Lung microvascular endothelial cell (primary cell): ENCODE measurements at places on chromosomes 1 and 21. TPM values are rescaled to one million over a fixed set of nuclear protein-coding genes. Genes with fewer than 3 reads are reported as not detected.

CYP4A22 gene
- total RNA-seq = not detected in 2 replicates

- DNase-seq = no peak
Observed at GRCh38 chr1:35622510-35623178, 18.7 kb downstream of the PSMB2 start.

- DNase-seq = no peak
Observed at GRCh38 chr1:109984190-109984455, 442 bp upstream of the AHCYL1 start.

DNA sequence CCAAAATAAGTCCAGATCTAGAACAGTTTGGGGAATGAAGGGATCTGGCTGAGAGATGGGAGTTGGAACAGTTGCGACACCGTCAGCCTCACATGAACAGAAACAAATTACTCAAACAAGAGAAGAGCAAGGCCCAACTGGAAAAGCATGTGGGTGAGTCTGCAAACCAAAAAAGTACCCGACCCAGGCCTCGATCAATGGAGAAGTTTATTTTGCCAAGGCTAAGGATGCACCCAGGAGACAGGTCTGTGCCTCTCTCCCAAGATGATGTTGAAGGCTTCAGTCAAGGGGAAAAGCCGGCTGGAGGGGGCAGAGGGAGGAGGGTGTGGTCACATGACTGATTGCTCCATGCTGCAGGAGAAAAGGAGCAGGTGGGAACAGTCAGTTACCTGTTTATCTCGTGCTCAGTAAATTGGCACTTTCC, 42.3 kb downstream of the KRTAP10-1 start:
- DNase-seq = no peak

DNA sequence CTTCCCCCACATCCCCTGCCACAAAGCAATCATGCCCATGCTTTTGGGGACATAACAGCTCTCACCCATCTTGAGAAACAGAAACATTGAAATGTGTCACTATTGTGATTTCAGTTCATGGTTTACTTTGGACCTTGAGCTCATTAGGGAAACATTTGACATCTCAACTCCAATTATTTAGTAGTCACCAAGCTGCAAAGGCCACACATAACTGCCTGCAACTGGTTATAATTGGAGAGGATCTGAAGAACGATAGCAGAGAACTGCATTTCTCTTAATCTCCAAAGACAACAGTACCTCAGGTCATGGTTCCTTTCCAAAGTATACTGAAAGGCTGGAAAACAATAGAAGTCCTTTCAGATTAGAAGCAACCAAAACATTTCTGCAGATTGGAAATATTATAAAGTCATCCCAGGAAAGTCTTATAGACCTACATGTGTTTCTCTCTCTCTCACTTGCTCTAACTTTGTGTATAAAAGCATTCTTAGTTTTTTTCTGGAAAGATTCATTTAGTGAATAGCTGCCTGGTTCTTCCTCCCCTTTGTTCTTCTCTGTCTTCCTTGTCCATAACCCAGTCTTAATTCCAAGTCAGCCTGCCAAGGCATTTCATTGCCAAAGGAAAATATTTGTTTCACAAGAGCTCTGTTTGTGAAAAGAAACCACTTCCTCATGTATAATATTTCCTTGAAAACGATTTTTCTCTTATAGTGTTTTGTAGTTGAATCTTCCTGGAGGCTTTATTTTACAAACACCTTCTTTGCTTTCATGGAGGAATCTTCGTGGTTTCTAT, 426.8 kb downstream of the ADGRL2 start:
- DNase-seq = no peak

DNA sequence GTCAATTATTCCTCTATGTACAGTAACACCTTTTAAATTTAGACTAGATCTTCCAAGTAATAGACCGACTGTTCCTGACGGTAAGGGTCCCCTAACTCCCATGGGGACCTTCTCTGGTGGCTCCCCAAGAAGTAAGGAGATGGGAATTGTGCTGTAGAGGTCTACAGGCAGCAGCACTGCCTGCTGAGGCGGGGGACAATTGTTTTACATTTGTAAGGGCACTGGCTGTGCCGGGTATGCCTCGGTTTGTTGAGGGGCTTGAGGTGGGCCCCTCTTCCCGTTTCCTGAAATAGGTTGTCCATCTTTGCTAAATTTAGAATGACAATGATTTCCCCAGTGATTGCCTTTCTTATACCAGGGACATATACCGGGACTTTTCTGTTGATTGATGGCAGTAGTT, 13.1 kb upstream of the L1TD1 start:
- no peak for DNase-seq

DNA sequence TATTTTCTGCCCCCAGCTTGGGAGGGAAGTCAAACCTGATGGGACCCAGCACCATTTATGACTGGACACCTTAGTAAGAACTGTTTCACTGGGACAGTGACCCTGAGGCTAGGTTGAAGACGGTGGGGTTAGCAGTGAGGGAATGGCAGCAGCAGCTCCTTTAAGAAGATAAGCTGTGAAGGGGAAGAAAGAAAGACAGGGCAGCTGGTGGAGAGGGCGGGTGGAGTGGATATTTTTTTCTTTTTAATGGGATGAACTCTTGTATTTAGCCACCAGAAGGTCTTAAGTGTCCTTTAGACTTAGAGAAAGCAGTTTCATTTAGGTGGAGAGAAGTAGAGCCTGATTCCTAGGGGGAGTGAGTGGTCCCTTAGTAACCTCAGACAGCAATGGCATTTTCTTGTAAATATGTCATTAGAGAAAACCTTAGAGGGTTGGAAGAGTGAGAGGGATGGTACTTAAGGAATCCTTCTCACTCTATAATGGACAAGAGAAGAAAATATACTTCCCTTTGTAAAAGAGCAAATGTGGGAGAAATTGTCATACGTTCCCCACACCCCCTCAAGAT, 187.5 kb downstream of the HHAT start:
- DNase-seq = no peak

DNA sequence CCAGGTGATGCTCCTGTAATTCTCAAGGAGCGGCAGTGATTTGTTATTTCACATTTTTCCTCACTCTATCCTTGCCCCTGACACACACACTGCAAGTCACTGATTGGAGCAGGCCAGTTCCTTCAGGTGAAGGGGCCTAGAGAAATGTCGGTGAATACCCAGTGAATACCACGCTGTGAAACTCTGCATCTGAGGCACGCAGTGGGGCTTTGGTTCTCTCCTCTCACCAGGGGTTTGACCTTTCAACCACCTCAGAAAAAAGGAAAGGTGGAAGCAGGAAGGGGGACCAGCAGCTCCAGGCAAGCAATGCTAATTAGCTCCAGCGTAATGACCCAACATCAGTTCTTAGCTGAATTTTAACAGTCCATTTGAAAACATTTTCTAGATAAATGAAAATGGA, 532 bp upstream of the FAM177B start:
- no peak for DNase-seq

OR6K3 gene
- not detected in 2 replicates for total RNA-seq

DNA sequence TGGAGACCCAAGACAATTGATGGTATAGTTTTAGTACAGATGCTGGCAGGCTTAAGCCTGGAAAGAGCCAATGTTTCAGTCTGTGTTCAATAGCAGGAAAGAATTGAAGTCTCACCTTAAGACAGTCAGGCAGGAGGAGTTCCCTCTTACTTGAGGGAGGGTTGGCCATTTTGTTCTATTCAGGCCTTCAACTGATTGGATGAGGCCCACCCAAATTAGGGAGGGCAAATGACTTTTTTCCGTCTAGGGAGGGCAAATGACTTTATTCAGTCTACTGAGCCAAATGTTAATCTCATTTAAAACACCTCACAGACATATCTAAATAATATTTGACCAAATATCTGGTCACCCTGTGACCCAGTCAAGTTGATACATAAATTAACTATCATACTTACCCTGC, 31.4 kb upstream of the ELAVL4 start:
- no peak for DNase-seq

- no peak for DNase-seq
Observed at GRCh38 chr1:10624256-10625050, 149.7 kb downstream of the PEX14 start.

DNA sequence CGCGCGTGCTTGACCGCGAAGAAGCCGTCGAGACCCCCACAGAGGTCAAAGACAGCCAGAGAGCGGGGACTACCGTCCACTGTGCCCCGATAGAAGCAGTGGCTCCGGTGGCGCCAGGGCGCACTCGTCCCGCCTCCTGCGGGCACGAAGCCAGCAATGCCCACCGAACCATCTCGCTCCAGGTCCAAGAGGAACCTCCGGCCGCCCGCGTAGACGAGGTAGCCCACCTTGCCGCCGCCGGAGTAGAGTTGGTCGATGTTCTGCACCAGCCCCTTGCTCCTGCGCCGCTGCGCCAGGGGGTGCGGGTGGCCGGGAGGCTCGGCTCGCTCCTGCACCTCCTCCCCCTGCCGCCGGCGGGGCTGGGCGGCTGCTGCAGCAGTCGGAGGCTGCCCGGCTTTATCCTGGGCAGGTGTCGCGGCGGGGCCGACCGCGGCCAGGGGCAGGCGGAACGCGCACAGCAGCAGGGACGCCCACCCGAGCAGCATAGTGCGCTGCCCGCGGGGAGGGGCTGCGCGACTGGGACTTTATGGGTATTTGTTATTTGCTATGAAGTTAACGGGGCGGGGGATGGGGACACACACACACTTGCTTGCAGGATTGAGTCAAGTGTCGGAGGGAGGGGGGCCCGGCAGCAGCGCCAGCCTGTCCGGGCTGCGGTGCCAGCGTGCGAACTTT, 844 bp downstream of the ADAMTS5 start:
- no peak for DNase-seq

DNA sequence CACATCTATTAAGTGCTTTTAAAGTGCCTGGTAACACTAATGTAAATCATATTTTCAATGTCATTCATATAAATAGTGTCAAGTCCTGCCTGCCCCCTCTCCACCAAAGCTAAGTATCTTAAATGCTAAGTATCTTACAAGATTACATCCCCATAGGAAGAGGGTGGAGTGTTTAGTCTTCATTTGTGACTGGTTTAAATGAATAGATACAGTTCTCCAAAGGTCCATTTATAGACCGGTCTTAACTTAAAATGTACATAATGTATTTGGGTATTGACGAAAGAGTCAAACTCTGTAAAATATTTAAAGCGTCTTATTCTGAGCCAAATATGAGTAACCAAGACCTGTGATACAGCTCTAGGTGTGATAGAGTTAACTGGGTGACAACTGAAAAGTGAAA, 60.2 kb downstream of the POU2F1 start:
- DNase-seq = no peak

DNA sequence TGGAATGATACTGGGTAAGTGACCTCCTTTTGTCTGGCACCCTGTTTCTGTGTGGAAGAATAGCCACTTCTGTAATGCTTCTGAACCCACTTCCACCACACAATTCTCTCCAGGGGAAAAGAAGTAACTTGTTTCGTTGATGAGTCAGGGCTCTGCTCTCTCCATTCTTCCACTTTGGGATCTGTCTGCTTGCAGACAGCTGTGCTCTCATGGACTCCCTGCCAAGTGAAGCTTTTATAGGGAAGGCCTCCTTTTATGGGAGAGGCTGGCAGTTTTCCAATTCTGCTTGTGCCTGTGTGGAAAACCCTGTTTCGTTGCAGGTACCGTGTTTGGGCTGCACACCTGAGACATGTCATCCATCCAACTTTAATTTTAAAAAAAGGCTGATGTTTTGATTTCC, 130.7 kb downstream of the GIPC2 start:
- peak; percentile 25 for DNase-seq

ICOSLG gene
- 0.65 and 0.79 TPM in 2 replicates for total RNA-seq

DNA sequence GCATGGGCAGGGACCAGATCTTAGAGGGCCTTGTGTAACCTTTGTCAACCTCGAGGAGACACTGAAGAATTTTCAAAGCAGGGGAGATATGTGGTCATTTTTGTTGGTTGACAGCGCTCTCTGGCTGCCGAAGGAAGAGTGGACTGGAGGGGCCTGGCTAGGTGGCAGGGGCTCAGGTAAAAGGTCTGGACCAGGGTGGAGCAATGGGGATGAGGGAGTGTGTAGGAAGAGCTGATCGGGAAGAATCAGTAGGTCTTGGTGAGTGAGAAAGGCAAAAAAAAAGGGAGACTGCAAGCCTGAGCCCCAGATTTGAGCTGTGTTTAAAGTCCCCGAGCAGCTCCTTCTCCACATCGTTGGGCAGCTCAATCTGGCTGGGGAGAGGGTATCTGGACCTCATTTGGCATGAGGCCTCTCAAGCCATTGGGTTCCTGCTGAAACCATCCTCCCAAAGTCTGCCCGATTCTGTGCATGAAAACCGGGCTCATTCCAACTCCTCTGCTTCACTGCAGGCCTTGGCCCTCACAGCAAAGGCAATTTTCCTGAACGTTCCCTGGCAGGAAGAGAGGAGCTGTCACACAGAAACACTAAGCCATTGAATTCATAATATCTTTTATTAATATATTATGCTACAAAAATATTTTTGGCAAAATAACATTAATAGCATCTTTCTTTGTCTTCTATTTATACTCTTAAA, 237.1 kb downstream of the TRABD2B start:
- no peak for DNase-seq

DNA sequence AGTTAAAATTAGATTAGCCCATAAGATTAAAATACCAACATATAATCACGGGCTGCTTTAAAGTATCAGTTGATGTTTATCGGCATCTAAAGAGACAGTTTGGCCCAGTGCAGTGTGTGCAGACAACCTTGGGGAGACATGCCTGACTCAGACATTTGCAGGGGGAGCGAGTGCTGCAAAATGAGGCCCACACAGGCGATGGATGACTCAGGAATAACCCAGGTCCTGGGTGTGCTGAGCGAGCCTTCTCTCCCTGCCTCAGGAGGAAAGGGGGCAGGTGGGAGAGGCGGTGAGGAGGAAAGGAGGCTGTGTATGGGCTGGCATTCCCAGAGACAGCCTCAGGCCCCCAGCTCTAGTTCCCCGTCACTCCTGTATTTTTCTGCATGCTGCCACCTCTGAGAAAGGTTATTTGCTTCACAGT, 9.0 kb downstream of the SLC9A1 start:
- DNase-seq = no peak

GRCh38 chr1:60091195-60091715, 17.7 kb upstream of the C1orf87 start:
- DNase-seq = no peak

DNA sequence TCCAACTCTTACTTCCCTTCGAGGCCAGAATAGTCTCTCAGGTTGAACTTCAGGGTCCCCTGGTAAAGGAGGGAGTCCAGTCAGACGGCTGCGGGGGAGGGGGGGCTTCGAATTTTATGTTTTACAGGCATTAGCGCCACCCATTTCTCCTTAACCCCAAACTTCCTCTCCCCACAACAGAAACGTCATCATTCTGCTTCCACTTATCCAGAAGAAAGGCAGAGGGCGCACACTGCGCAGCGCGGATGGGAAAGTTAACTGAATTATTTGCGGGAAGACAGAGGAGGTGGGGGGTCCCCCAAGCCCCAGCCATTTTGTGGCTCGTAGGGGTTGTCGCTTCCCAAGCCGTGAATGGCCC, 529 bp upstream of the PRMT2 start:
- peak; percentile 89 for DNase-seq

DNA sequence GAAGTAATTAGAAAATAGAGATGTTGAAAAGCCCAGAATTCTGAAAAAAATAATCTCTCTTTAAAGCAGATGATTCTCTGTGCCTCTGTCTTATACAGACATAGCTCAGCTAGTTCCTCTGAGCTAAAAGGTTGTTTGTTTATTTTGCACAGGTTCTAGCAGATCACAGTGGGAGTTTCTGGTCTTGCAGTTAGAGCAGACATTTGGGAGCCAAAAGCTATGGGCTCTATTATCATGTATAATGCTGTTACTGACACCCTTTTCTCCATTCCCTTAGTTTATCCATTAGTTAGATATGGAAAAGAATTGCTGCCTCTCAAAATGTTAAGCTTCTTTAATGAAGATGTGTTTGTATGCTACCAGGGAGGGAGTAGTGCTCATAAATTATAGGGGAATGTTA, 20.5 kb upstream of the CD55 start:
- no peak for DNase-seq

FALEC gene
- total RNA-seq = not detected in 2 replicates

TXLNA gene
- 46.6 and 64.9 TPM in 2 replicates for total RNA-seq
